ENCODE measurements at places on chromosomes 1 and 21.

DNA sequence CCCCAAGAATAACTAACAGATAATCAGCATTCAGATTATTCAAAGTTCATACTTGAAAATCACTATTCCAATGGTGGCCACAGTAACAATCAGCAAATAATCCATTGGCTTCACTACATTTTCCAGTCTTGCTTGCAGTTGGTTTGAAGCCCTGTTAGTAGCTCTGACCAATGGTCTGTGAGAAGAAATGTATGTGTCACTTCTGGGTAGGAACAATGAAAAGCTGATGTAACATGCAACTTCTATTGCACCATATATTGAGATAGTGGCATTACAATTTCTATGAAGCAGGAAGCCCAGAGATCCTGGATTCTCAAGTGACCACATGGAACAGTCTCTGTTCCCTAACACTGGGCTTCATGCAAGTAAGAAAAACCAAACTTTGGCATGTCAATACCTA lies 250.9 kb upstream of the DAB1 start:
- no peak for DNase-seq

- DNase-seq, result no peak
These were observed 458.2 kb upstream of the DAB1 start for GRCh38 chr1:57882072-57882471.

DNA sequence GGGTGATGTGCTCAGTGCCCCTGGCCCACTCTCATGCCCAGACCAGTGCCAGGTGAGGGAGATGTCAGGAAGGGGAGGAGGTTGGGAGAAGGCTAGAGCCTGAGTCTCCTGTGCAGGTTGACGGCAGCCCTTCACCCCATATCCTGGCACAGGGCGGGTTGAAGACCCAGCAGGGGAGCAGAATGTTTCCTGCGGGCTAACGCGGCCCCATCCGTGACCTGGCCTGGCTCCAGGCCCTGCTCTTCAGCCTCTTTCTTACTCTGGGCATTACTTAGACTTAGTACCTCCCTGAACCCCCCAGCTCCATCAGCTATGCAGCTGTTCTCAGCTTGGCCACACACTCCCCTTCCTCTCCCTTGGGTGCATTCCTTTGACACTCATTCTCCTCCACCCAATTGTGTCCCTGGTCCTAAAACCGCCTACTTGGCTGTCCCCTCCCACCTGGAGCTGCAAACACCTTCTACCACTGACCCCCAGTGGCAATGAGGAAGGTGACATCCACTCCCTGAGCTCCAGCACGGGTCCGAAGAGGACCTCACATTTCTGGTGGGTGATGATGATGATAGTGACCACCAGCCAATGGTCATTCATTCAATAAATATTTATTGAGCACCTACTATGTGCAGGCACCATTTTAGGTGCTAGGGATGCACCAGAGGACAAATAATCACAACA lies 179.0 kb downstream of the PTPRU start:
- no peak for DNase-seq

- no peak for DNase-seq
These were observed 3.0 kb upstream of the AHCTF1 start for GRCh38 chr1:246934765-246935164.

DNA sequence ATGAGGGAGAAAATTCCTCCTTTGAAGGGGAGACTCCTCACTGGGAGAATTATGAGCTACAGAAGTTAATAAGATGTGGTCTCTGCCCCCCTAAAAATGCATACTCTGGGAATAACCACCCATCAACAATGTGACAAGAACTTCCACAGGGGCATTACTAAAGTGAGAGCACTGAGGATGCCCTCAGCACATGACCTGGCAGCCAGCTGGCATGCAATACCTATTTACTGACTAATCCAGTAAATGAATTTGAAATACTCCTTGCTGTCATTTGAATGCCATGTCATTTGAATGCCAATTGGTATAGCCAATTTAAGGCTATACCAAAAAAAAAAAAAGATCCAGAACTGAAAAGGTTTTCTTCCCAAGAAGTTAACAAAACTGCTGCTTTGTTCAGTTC lies 30.8 kb downstream of the PLPP3 start:
- no peak for DNase-seq
